ENCODE measurements at places on chromosomes 16 and 17.

- DNase-seq = peak; percentile 56
These were observed 7.5 kb downstream of the SLC16A3 start for GRCh38 chr17:82236142-82236971.

- DNase-seq = no peak
These were observed 2.0 kb downstream of the NTAN1 start for GRCh38 chr16:15053904-15054303.

DNA sequence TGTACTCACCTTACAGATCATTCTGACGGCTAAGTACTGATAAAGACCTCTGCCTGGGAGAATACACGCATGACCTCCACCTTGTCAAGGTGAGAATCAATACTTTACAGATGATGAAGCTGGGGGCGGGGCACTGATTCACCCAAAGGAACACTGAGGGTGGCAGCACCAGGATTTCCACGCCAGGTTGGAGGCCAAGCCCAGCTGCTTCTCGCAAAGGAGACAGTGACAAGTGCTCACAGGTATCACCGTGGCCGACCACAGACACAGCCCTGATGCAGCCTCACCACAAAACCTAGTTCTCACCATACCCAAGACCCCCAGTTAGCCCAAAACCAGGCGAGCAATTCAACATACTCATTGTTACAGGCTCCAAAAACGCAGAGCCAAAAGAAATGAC lies 434.2 kb downstream of the SOX9 start:
- DNase-seq = peak; percentile 58

DNA sequence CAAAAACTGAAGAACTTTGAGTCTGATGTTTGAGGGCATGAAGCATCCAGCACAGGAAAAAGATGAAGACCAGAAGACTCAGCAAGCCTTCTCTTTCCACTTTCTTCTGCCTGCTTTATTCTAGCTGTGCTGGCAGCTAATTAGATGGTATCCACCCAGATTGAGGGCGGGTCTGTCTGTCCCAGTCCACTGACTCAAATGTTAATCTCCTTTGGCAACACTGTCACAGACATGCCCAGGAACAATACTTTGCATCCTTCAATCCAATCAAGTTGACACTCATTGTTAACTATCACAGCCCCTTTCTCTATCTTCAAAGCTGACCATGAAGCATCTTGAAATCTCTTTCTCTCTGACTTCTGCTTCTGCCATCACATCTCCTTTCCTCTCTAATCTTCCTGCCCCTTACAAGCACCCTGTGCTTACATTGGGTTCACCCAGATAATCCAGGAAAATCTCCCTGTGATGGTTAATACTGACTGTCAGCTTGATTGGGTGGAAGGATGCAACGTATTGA lies 115.9 kb upstream of the CDH13 start:
- no peak for DNase-seq

DNA sequence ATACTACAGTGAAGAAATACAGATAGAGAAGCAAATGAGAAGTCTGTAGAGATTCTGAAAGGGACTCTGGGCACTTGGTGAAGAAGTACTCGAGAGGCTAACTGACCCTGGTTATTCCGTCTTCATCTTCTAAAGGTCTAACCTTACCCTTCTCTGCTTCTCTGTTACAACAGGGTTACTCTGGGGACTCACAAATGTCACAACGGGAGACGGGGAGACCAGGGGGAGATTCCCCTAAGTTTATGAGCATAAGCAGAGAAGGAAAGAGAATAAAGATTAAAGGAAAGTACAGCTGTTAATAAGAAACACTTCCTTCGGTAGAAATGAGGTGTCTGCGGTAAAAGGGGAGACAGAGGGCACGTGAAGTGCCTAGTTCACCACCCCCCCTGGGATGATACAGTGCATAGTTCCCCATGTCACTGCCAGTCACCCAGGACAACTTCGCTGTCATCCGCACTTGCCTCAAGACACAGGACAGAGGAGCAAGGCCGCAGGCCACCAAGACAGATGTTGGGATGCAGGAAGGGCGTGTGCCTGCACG lies 75.2 kb upstream of the TRAP1 start:
- no peak for DNase-seq

DNA sequence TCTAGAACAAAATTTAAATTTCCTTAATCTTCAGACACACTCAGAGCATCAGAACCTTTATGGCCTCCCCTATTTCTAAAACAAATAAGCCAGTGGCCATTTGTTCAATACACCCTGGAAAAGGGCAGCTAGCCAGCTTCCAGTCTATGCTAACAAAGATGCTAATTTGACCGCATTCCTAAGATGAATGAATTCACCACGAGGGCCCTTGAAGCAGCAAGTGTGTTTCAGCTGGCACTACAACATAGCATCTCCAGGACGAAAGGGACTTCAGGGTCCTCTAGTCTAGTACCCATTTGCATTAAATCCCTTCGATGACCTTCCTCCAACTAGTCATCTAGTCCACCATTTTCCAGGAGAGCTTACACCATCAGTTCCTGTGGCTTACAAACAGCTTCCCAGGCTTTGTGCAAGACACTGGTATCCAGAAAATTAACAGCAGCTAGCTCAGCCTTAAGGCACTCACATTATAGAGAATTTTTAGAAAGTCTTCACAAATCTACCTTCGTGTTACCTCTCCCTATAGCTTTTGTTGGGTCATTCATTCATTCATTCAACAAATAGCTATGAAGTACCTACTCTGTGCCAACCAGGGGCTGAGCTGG lies 10.9 kb downstream of the KRT37 start:
- DNase-seq = no peak

- DNase-seq = peak; percentile 24
These were observed 271.8 kb downstream of the CPPED1 start for GRCh38 chr16:12531937-12532336.

DNA sequence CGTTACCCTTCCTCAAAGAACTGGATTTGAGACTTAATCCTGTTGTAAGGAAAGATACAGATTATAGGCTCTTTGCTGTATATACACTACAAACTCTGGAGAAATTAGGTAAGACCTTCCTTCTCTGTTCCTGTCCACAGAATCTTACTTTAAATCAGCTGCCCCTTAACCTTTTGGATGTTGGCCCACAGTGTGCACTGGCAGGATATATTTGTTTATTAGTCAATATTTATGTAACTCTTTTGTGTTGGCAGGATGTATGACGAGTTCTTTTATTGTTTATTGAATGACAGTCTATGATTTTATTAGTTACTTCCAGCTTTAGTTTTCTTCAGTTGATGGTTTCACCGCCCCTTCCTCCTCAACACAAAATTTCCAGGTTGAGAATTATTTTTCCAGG lies 19.7 kb downstream of the LRRC36 start:
- DNase-seq = no peak

DNA sequence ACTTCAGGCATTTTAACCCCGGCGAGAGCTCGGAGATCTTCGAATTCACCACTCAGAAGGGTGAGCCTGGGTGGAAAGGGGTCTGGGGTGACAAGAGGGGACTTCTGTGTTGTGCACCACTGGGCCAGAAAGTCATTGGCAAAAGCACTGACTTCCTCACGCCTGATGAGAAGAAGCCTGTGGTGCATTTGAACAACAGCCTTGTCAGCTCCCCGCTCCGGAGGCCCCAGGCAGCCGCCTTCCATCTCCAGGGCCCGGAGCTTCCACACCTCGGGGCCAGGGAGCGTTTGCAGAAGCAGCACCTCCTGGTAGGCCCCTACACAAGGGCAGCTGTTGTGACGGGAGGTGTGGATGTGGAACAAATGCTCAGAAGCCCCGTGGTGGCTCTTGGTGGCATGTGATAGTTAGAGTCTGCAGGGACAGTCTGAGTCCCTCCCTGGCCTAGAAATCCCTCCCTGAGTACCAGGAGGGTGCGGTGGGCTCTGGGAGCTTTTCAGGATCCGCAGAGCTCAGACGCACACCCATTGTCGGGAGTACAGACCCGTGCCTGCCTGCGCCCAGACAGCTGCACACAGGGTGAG lies 9.7 kb downstream of the CACNG1 start:
- DNase-seq = no peak

DNA sequence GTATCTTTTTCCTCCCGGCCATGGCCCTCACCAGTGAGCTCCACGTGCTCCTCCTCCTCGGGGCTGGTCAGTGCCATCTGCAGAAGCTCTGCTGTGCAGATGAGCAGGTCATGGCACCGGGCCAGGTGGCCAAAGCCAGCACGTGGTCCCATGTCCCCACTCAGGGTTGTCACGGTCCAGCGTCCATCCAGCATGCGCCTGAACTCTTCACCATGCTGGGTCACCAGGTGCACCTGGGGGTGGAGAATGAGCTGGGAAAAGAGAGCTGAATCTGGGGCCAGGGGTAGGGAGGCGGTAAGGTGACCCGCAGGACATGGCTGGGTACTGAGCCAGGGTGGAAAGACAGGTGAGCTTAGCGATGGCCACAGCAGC lies 1.3 kb downstream of the DHX58 start:
- DNase-seq = no peak
